Inflammatory macrophage treated with lipopolysaccharide for 1 hour (primary cell): ENCODE measurements at places on chromosomes 2 and 18.
A peak's percentile ranks its signal among the peaks of the same experiment; 100 is the strongest.

DNA sequence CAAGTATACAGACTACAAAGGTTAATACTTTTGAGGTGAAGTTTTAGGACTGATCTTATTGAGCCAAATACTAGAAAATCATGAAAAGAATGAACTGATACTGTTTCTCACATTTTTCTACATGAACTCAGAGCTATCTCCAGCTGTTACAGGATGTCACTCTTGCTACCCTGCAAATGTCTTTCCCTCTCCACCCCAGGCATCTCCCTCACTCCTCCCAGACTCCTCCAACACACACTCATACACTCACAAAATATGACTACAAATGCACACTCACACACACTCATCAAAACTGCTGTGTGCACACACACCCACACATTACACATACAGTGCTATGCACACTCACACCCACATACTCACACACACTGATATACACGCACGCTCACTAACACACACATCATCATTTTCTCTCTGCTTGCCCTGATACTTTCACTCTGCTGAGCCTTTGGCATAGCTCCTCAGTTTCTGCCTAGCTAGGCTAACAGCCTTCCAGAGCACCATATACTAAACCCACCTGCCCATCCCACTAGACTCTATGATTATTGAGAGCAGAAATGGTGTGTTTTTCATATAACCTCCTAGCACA lies 273.3 kb downstream of the CD226 start:
- no peak for DNase-seq

- DNase-seq, result no peak
Observed at GRCh38 chr2:59660262-59660661, 893.2 kb downstream of the BCL11A start.

- peak; percentile 23 for DNase-seq
Observed at GRCh38 chr2:6864923-6865345, 773 bp downstream of the CMPK2 start.

DNA sequence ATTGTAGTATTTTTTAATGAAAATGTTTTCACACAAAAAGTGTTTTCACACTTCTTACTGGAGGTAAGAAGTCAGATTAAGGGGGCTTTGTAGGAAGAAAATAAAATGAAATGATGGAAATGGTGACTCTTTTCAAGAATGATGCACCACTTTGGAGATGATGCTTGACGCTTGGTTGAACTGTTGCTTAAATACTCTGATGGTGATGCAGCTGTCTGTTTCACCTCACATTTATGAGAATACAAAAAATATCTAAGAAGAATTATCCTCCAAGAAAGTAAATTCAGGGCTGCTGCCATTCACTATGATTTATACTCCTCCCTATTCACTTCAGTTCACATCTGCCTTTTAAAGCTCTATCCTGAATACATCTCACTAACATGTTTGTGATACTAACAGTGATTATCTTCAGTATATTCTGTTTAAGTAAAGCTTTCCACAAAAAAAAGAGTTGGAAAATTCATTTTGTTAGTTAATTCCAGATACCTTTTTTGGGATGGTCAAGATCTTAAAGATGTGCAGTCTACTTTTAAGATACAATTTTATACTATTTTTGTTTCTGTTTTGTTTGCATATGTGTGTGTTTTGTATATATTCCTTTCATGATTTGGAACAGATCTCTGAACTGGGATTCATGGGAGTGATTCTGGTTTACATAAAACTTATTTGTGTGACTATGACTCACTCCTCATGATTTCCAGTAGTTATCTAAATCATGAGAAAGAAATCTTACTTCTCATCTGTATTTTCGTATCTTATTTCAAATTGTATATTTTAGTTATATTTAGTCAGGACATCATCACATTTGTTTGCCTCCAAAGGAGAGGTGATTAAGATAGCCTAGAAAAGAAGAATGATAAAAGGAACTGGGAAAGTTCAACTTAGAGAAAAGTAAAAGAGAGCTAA lies 53.1 kb downstream of the SLC39A10 start:
- no peak for DNase-seq

- no peak for DNase-seq
Observed at GRCh38 chr2:136310005-136310495, 192.1 kb upstream of the CXCR4 start.

DNA sequence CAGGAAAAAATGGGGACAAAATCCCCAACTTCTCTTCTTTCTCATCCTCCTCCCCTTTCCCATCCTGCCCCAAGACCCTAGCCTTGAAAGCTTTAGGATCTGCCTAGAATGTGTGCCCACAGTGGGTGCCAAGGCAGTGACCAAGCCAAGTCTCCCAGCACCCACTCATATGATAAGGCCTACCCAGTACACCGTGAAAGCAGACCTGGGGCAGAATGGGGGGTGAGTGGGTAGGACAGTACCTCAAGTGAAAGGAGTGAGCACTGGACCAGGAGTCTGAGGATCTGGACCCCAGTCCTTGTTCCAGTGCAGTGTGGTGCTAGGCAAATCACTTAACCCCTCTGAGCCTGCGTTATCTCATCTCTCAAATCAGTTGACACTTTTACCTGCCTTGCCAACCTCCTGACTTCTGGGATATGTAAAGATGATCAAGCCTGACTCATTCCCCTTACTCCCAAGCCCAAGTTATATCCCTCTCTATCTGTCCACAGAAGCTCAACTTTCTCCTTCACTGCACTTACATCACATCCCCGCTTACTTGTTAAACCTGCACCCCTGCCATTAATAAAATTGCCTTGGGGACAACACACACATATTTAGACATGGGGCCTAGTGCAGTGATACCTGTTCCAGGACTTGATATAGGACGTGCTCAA lies 109.7 kb downstream of the ATL2 start:
- no peak for DNase-seq

GRCh38 chr2:64222351-64222750 lies 78.1 kb upstream of the PELI1 start:
- no peak for DNase-seq

DNA sequence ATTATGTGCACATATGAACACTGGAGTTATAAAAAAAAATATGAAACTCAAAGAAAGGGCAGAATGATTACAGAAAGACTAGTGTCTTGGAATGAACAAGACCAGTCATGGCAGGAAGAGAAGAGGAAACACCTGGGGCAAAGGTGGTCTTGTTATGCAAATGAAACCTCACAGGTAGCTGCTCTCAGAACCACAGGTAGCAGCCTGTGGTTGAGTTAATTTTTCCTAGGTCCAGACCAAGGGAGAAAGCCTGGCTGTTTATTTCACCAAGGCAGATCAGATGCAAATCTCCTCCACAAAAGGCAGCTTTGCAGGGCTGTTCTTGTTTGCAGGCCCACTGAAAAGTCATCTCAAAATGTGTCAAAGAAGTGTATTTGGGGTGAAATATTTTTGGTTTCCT lies 785.8 kb downstream of the RNF144A start:
- no peak for DNase-seq

DNA sequence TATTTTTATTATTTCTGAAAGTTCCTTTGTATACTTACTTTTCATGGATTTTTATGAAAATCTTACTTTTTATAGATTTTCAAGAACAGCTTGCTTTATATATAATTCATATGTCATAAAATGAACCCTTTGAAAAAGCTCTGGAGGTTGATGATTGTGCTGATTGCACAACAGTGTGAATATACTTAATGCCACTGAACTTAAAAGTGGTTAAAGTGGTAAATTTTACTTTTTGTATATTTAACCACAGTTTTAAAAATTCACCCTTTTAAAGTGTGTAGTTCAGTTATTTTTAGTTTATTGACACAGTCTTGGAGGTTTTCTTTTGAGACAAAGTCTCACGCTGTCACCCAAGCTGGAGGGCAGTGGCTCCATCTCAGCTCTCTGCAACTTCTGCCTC lies 8.4 kb downstream of the SANBR start:
- no peak for DNase-seq

DNA sequence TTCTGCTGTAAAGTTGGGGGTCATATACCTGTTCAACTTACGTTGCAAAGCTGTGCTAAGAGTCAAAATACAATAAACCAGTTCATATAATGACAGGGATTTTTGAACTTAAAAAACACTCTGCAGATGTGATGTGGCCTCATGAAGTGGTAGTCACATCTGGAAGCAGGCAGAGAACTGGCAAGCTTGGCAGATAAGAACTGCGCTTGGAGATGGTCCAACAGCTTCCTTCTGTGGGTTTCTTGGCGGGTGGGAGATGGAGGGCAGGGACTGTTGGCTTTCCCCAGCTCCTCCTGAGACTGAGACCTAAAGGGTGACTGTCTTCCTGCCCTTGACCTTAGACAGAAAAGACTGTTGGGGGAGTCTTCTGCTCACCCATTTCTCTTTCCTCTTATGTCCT lies 140.4 kb downstream of the CTIF start:
- DNase-seq, result no peak

- peak; percentile 35 for DNase-seq
Observed at GRCh38 chr18:51074605-51075004, 44.6 kb downstream of the SMAD4 start.

DNA sequence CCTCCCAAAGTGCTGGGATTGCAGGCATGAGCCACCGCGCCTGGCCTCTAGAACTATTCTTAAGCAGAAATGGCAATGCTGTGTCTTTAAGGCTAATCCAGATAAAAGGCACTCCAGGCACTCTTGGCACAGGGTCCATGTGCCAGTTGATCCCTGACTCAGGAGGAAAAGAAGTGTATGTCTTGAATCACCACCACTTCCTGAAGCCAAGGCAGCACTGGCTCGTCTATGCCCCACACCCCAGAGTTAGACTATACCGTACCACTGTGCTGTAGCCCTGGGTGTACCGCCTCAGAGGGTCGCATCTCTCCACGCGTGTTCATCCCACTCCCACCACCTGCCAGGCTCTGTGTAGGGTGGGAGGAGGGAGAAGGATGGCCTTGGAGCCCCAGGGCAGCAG lies 9.0 kb downstream of the TNFRSF11A start:
- no peak for DNase-seq

DNA sequence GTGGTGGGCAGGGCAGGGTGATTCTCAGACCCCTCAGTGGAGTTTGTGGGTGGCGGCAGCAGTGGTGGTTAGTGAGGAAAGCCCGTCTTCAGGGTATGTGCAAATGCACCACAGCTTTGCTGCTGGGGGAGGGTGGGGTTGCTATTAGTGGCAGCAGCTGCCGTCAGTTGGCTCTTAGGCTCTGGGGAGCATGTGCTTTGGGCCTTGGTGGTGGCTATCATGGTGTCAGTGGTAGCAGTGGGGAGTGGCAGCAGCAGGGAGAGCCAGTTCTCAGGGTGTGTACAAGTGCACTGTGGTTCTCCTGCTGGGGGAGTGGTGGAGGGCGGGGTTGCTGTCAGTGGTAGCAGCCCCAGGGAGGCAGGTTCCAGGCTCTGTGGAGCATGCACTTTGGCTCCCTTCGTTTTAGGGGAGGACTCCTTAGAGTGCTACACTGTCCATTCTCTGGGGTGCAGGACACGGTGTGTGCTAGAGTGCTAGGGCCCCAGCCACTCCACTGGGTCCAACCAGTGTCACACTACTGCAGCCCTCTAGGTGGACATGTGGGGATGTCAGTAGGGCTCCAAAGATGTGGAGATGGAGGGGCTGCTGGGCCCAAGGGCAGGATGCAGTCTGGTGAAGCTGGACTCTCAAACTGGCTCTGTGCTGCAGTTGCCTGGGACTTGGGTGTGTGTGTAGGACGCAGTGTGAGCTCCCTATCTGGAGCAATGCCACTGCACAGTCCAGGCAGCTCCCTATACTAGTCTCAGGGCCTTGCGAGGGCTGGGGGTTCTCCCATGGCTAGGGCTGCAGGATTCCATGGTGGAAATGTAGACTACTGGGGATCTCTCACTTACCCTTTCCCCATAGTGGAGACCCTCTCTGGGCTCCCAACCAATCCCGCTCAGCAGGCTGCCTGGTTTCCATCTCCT lies 45.3 kb downstream of the ADCYAP1 start:
- DNase-seq, result no peak

DNA sequence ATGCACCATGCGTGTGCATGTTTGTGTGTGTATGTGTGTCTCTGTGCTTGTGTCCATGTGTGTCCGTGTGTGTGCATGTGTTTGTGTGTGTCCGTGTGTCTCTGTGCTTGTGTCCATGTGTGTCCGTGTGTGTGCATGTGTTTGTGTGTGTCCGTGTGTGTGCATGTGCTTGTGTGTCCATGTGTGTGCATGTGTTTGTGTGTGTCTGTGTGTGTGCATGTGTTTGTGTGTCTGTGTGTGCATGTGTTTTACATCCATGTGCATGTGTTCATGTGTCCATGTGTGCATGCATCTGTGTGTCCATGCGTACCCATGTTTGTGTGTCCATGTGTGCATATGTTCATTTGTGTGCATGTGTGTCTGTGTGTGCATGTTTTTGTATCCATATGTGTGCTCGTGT lies 100.5 kb downstream of the LBH start:
- DNase-seq, result no peak

DNA sequence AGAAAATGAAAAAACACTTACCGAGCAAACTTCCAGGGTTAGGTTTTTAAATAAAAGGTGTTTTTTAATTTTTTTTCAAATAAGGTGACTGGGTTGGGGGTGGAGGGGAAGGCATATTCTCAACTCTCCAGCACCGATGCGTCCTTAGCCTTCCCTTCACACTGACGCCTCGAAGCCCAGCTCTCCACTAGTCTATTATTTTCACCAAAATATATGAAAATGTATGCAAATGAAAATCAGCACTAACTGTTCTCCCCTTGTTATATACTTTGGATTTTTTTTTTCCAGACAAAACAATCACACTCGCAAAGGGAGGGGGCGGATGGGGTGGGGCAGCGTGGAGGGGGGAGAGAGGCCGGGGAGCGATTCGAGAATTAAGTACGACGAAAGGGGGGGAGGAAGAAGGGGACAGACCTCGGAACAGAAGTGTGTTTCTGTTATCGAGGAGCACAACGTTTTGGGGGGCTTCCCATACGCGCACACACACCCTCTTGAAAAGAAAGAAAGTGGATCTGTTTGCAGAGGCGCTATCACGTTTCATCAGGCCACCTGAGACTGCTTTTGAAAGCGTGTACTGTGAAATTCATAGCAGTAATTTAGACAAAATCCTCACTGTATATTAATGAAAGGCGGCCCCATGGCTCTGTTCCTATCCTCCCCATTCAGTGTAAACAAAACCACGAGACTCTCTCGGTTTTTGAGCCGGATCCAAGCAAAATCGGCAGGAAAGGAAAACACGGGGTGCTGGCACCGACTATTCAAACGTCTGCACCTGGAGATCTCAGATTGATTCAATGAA lies 2.4 kb upstream of the POU3F3 start:
- DNase-seq, result no peak

GRCh38 chr18:33871363-33872025 lies 293.5 kb downstream of the ASXL3 start:
- DNase-seq, result no peak

- DNase-seq, result no peak
Observed at GRCh38 chr18:57803103-57803969, at the start of gene ATP8B1. ATP8B1 (minus strand) TSS chr18:57803315; CDS start chr18:57731807, 71,508 bp downstream.

DNA sequence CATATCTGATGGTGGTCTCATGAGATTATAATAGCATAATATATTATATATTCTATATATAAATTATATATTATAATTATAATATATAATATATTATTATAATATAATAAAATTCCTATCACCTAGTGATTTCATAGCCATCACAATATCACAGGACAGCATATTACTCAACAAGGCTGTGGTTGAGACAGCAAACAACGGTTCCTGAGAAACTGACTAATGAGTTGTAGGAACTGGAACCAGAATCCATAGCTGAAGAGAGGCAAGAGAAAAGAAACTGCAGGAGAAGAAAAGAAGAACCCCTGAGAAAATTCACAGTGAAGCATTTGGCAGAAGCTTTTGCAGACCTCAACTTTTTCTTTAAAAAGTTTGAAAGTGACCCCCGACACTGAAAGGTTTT lies 84.0 kb downstream of the BCL2L11 start:
- peak; percentile 33 for DNase-seq

GRCh38 chr2:237319086-237319820 lies 94.7 kb downstream of the COL6A3 start:
- no peak for DNase-seq

- DNase-seq, result peak; percentile 95
Observed at GRCh38 chr2:215664847-215665525, 229.1 kb upstream of the FN1 start.
